ENCODE measurements at places on chromosomes 7 and 10. TPM values are rescaled to one million over a fixed set of nuclear protein-coding genes. Genes with fewer than 3 reads are reported as not detected.

The OPTN gene
- total RNA-seq = 6.9 TPM

The SPAG6 gene
- total RNA-seq = not detected

GRCh38 chr10:22984066-22984465 is 56.2 kb downstream of the ARMC3 start:
- no peak for DNase-seq

DNA sequence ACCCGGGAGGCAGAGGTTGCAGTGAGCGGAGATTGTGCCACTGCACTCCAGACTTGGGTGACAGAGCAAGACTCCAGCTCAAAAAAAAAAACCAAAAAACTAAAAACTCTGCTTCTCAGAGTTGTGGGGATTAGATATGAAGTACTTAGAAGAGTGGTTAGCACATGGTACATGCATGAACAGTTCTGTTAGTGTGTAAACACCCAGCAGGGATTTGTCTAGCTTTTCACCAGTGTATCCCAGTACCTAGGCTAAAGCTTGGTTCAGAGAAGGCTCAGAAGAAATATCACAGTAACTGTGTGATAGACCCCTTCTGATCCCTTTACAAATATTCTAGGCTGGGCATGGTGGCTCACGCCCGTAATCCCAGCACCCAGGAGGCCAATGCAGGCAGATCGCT is 9.5 kb downstream of the PPIA start:
- no peak for DNase-seq

- no peak for DNase-seq
Measured at GRCh38 chr7:17385612-17386011, 87.2 kb downstream of the AHR start.

GRCh38 chr10:122140941-122141623 is 130.0 kb upstream of the BTBD16 start:
- no peak for DNase-seq

- DNase-seq = peak; percentile 51
Measured at GRCh38 chr7:70788276-70788675, 343.7 kb upstream of the GALNT17 start.

- no peak for DNase-seq
Measured at GRCh38 chr10:25815999-25816768, 117.8 kb upstream of the MYO3A start.

- DNase-seq = no peak
Measured at GRCh38 chr10:93378997-93379730, 103.0 kb downstream of the MYOF start.

DNA sequence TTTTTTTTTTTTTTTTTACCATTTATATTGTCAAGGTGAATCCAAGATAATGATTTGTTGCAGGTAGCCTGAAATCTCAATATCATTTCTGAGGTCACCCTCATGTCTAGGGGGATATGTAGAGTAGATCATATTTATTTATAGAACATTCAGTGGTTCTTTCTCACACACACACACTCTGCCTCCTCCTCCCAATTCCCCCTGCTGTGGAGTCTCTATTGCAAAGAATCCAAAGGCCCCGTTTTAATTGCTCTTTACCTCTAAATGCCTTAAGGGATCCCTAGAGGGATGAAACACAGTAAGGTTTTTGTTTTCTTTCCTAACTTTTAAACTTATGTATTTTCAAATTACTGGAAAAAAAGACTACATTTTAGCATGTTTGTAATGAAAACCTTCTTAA is 170.0 kb downstream of the PRKG1 start:
- no peak for DNase-seq

GRCh38 chr7:18045171-18045570 is 17.5 kb upstream of the PRPS1L1 start:
- DNase-seq = no peak
